ENCODE measurements at places on chromosomes 11 and 22.

DNA sequence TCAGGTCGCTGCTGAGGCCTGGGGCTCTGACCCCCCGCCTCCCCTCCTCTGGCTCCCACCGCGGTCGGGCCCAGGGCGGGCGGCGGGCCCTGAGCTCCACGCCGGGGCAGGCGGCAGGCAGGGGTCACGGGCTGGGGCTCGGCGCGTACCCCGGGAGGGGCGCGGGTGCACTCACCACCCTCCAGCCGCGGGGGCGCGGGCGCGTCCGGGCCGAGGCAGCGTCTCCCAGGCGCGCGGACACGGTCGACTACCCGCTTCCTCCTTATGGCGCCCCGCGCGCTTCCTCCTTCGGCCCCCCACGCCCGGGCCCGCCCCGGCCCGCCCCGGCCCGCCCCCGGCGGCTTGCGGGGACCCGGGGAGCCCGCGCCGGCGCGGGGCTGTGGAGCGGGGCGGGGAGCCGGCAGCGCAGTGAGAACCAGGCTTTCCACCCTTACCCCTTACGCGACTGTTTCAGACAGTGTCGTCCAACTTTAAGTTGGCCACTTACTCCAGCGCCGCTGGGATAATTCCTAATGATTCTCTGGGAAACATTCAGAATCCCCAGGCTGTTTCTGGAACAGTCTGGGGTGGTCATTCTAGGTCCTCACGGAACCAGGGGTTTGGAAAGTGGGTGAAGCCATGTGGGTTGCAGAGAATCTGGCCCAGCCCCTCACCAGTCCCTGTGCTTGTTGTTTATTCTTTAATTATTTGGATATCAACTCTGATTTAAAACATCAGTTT is at the start of gene BID:
Gene BID, minus strand, starts transcription at position 264 of the 720 bp plus-strand sequence. CDS start 24,353 bp downstream, outside the sequence.
- DNase-seq = no peak

DNA sequence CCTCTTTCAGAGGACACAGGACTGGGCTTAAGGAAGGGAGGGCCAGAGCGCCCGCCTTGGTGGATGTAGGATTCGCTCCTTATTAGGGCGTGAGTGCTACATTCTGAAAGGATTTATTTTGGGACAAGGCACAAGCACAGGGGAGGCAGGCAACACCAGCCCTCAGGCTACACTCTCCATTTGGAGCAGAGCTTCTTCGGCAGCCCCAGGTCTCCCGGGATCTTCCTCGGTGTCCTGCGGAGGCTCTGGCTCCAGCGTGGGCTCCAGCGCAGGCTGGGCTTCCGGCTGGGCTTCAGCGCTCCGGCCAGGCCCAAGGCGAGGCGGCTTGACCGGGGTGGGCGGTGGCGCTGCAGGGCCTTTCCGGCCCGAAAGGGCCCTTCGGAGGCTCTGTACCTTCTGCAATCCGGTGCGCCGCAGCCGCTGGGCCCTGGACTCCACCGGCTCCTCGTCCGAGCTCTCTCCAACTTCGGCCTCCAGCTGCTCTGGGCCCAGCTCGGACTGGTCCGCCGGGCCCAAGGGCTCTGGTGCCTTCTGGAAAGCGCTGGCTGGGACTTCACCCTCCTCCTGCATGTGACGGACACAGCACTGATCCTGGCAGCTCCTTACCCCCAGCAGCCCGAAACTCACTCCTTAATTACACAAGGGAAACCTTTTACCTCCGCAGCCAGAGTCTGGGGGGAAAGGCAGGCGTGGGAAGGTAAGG is 1.1 kb downstream of the CAVIN3 start:
- peak; percentile 84 for DNase-seq

- DNase-seq = peak; percentile 88
Observed at GRCh38 chr11:72773291-72773690, 20.6 kb downstream of the STARD10 start.

DNA sequence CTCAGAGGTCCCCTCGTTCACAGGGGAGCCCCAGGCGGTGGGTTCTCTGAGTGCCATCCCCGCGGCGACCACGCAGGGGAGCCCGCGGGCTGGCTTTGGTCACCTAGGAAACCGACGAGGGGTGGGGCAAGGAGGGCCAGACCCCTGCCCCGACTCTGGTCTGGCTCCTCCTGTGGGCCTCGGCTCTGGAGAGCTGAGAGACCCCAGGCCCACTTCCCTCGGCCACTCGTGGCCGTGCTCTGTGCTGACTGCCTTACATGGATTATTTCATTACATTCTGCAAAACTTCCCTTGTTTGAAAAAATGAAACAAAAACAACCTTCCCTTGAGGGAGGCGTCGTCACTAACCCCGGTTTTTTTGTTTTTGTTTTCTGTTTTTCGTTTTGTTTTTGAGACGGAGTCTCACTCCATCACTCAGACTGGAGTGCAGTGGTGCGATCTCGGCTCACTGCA is 15.1 kb upstream of the CYTH4 start:
- no peak for DNase-seq

DNA sequence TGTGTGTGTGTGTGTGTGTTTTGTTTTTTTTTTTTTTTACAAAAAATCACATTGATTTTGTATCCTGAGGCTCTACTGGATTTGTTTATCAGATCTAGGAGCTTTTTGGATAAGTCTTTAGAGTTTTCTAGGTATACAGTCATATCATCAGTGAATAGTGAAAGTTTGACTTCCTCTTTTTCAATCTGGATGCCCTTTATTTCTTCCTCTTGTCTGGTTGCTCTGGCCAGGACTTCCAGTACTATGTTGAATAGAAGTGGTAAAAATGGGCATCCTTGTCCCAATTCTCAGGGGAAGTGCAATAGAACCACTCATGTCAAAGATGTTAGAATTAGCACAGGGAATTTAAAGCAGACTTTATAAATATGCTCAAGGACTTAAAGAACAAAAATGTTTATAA is 32.6 kb upstream of the PRDM11 start:
- no peak for DNase-seq

DNA sequence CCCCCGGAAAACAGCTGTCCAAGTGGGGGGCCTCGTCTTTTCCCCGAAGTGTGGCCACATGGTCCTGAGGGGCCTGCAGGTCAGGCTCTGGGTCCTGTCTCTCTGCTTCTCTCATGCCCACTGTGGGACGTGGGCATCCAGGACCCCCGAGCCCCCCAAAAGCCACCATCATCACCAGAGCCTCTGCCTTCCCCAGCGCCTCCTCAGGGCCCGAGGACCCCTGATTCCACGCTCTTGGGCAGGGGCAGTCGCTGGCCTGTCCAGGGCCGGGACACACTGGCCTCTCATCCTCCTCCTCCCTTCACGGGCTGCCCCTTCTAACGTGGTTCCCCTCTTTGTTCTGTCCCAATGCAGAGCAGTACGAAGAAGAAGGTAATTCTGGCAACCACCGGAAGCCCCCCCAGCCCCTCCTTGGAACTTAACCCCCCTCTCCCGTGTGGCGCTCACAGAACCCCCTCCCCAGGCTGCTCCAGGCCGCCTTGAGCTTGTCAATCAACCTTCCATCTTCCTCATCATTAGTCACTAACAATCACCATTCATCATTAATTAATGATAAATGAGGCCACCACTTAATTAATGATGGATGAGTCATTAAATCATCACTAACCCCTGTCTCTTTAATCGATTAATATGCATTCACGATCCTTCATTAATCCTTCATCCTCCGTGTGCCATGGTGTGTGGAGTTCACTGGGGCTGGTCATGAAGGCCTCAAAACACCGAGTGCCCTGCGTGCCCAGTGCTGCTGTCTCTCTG is 3.9 kb downstream of the TNNT3 start:
- no peak for DNase-seq

DNA sequence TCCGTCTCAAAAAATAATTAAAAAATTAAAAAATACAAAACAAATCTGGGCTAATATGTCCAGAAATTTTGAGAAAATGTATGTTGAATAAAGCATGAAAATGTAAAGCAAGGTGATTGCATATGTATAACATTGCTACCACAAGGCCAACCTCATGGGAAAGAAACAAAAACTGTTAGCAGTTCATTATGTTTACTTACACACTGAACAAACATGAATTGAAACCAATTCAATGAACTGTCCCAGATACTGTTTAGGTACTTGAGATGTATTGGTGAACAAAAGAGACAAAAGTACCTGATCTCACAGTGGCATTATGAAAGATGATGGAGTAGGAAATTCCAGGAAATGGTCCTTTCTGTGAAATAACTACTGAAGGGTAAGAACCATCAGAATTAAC is 43.8 kb upstream of the IGLL5 start:
- DNase-seq = no peak

DNA sequence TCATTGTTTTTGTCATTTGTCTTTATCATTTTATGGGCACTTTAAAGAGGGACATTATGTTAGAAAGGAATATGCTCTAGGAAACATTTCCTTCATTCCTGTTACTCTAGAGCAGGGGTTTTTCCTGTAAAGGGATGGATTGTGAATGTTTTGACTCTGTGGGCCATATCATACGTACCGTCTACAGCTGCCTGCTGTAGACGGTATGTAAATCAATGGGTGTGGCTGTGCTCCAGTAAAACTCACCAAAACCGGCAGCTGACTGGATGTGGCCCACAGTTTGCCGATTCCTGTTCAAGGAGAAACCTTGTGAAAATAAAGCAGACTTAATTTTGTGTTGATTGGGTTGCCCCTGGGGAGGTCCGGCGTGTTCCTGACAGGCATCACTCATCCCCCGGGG is 7.3 kb downstream of the IGHMBP2 start:
- no peak for DNase-seq

GRCh38 chr22:20299746-20300136 is 20.1 kb downstream of the DGCR6L start:
- no peak for DNase-seq

- peak; percentile 67 for DNase-seq
Observed at GRCh38 chr22:35630387-35630793, 13.3 kb upstream of the MB start.

DNA sequence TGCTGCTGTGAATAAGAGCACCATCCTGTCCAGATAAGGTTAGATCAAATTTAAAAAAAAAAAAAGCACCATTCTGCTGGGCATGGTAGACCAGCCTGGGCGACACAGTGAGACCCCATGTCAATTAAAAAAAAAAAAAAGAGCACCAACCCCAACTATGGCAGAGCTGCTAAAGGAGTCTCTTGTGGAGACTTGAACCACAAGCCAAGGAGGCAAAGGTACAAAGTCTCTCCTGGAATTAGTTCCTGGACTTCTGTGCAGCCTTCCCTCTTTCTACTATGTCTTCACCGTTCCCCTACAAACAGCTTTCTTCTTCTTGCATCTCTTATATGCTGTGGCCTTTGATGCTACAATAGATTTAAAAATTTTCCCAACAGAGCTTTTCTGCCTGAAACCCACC is 1.3 kb downstream of the PIK3C2A start:
- DNase-seq = no peak

All from sigmoid colon (tissue), 7 donors.